ENCODE measurements at places on chromosomes 7 and 10.

GRCh38 chr7:66617295-66617694 is 11.4 kb upstream of the KCTD7 start:
- no peak for ATAC-seq

- no peak for ATAC-seq
Measured at GRCh38 chr7:88761779-88762178, 2.3 kb downstream of the ZNF804B start.

GRCh38 chr7:27482219-27482618 is 180.5 kb downstream of the HIBADH start:
- ATAC-seq = no peak

DNA sequence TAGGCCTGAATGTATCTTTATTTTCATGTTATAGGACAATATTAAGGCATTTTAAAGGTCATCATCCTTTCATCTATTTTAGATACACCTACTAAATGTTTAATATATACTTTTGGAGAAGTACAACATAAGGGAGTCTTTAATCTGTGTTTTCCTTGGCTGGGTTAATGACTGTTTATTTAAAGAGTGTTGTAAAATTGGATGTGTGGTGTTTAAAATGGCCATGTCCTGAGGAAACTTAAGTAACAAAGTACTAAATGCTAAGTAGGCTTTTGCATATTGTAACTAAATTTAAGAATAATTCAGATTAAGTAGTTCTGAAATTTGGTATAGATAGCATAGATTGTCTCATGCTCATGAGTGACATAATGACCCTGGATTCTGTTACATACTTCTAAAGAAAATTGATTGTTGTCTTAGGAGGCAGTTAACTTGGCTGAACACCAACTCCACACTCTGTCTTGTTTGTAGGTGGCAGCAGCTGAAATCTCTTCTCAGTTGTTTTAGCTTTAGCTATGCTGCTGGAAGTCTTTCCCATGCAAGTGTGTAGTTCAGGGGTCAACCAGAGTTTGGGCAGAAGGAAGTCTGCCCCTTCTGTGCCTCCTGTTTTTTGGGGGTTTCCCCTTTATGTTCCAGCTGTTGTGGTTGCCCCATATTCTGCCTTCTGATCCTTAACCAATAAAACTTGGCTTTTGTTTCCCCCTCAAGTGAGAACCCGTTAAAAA is 29.2 kb downstream of the DLD start:
- no peak for ATAC-seq

- ATAC-seq = no peak
Measured at GRCh38 chr10:104777086-104777799, 136.2 kb downstream of the SORCS3 start.

DNA sequence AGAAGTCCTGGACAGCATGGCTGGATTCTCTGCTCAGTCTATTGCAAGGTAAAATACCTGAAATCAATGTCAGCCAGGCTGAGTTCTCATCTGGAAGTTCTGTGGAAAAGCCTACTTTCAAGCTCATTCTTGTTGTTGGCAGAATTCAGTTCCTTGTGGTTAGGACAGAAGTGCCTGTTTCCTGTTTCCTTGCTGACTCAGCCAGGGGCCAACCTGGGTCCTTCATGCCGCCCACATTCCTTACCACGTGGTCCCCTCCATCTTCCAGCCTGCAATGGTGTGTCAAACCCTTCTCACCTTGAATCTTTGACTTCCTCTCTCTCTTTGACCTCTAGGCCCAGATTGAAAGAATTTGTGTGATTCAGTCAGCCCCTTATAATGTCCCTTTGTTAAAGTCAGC is 197.1 kb upstream of the STK17A start:
- no peak for ATAC-seq

- peak; percentile 43 for ATAC-seq
Measured at GRCh38 chr10:4121502-4122380, 336.7 kb upstream of the KLF6 start.

- no peak for ATAC-seq
Measured at GRCh38 chr10:36301139-36301538, 659.0 kb upstream of the FZD8 start.

DNA sequence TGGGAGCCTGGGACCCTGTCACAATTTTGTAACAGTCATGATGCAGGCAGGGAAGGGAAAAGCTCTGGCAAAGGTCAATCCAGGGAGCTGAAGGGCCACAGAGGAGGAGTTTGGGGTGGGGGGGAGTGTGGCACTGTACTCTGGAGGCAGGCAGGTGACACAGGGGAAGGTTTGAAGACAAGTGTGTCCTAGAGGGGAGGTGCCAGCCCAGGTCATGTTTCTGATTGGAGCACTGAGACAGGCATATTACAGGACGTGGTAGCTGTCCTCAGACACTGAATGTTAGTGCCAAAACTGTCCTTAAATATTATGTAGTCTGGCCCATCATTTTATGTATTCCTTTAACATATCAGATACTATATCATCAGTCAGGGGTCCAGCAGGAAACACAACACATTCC is 75.6 kb upstream of the LRRC4 start:
- ATAC-seq = no peak

GRCh38 chr10:128167926-128168520 is 41.8 kb upstream of the MKI67 start:
- no peak for ATAC-seq

Measured in activated CD4-positive, CD25-positive, alpha-beta regulatory T cell treated with anti-CD3 and anti-CD28 coated beads, Interleukin-2, amount 50 U/mL, for 24 hours (primary cell).